EH (cell line): ENCODE measurements at places on chromosomes 3 and 15.

DNA sequence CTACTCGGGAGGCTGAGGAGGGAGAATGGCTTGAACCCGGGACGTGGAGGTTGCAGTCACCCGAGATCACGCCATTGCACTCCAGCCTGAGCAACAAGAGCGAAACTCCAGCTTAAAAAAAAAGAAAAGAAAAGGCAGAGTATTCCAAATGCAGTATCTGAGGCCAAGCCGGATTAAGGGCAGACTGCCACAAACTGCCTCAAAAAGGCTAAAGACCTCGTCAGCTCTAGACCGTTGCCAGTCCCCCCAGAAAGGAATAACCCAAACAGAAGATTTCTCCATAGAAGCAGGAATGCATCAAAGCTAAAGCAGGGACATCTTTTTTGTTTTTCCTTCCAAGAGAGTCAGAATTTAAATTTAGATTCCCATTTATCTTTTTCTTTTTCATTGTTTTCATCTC is 72.9 kb downstream of the TM4SF4 start:
- no peak for DNase-seq

- peak; percentile 67 for DNase-seq
Observed at GRCh38 chr15:68055224-68055705, 1.1 kb downstream of the PIAS1 start.

GRCh38 chr15:70289191-70289955 is 191.7 kb upstream of the TLE3 start:
- DNase-seq: peak; percentile 77

- DNase-seq: no peak
Observed at GRCh38 chr3:192827863-192828594, 89.6 kb downstream of the MB21D2 start.

GRCh38 chr3:129603561-129603942 is 2.9 kb downstream of the PLXND1 start:
- DNase-seq: peak; percentile 48

GRCh38 chr3:61417352-61417751 is 144.0 kb upstream of the PTPRG start:
- DNase-seq: peak; percentile 12

DNA sequence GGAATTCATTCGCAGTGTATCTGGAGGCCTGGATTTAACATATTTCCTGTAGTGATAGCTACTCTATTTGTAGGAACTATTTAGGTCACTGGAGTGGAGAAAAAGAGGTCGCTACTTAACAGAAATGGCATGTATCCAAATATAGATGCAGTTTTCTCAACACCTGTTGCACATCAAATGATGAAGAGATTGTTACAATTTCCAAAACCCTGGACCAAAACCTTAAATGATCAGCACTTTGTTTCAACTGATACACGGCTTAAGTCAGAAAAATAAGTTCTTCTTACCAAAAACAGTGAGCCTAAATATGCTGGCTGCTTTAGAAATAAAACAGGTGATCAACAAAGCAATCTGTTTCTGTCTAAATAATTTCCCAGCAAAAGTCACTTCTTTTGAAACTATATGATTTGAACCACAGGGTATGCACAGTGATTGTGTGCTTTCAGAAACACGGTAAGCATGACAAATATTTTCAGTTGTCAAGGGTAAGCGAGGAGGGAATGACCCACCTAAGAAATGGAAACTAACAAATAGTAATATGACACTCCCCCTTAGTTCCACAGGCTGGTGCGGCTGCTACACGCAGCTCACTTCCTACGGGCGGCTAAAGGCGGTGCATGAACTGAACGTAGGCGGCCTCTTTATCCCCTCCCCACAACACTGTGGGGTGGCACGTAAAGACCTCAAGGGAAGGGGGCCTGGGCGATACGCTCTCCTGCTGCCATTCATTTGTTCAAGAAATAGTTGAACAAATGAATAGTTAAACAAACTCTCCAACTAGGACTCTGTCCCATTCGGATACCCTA is 1.1 kb downstream of the EHD4 start:
- peak; percentile 71 for DNase-seq

DNA sequence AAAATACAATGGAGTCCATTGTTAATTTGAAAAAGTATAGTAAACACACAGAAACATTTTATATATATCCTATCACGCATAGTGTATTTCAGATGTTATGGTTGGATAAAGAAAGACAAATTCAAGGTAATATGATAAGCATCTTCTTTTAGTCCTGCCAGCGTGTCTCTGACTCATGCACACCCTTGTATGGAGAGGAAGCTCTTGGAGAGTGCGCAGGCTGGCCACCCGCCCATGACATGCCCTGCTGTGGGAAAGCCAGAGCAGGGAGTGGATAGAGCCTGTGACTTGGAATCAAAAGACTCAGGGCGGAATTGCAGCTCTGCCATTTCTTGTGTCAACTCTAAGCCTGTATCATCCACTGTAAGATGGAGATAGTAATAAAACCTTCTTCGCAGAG is 23.0 kb upstream of the COPG1 start:
- DNase-seq: peak; percentile 97

DNA sequence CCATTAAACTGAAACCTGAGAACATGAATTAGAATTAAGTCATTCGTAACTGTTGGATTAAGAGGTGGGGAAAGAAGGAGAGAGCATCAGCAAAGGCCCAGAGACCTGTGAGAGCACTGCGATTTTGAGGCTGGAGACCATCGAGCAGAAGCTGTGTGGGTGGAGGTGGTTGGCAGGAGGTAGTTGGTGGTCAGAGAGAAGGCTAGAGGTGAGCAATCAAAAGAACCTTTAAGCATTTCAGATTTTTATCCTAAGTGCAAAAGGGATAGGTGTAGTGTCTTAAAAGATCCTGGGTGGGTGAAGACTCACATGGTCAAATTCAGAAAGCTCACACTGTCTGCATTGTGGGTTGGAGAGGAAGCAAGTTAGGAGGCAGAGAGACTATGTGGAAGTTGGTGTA is 65.1 kb upstream of the TEX264 start:
- DNase-seq: no peak

DNA sequence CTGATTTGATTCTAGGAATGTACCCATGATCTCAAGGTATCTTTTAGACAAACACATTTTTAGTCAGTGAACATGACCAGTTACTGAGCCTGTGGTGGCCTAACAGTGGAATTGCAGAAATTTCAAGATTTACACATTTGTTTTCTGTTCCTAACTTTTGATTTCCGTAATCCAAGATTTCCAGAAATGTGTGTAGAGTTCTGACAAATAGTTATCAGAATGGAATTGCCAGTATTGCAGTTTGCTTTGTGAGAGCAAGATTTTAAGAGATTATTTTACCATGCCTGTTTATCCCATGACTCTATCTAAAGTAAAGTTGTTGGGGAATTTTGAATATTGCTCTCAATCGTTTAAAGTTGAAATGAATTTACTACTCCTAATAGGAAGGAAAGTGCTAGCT is 11.7 kb upstream of the UTS2B start:
- peak; percentile 30 for DNase-seq

DNA sequence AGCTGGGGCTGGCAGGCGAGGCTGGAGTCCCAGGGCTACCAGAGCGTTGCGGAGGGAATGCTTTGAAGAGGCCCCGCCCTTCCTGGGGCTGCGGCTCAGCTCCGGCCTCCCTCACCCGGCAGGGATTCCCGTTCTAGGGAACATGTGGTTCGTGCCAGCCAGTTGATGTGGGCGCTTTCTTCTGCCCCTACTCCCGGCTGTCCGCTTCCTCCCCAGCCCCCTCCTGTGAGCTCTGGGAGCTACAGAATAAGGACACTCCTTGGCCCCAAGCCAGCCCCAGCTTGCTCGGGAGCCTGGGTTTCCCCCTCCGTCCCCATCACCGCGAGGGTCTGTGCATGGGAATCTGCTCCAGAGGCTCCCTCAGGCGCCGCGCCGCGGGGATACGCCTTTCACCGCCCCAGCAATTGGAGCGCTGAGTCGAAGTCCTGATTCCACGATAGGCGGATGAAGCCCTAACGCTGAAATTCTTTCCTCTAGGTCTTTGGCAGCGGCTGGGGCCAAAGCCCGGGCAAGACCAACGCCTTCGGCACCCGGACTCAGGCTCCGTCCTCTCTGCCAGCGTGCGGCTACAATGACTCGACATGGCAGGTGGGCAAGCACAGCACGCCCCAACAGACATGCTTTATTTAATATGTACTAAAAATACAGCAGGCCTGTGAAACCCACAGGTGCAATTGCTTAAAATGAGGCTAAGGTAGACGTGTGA is 69.5 kb downstream of the KLF15 start:
- DNase-seq: peak; percentile 69

DNA sequence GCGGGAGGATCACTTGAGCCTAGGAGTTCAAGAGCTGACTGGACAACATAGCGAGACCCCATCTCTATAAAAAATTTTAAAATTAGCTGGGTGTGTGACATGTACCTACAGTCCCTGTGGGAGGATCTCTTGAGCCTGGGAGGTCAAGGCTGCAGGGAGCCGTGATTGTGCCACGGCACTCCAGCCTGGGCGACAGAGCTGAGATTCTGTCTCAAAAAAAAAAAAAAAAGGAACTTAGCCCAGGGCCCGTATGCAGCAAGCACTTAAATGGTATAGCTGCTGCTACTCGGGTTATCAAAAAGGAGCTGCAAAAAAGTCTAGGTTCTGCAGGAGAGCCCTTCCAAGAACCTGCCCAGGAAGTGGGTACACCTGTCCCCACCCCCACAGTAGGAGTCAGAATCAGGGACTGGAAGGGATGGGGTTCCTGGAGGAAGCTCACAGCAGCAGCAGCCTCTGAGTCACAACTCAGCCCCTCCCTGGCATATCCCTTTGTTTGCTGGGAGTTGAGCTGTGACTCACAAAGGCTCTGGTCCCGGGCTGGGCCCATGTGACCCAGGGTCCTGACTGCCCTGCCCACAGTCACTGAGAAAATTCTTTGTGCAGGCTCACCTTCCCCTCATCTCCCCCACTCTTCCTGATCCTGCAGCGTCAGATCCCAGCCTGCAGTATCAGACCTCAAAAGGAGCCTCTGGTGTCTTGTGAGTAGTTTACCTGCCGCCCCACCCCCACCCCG is at the start of gene SPATA12:
TSS of gene SPATA12 (plus strand) at position 576 of the 733 bp plus-strand sequence. CDS start 13,031 bp downstream, outside the sequence.
- peak; percentile 68 for DNase-seq

DNA sequence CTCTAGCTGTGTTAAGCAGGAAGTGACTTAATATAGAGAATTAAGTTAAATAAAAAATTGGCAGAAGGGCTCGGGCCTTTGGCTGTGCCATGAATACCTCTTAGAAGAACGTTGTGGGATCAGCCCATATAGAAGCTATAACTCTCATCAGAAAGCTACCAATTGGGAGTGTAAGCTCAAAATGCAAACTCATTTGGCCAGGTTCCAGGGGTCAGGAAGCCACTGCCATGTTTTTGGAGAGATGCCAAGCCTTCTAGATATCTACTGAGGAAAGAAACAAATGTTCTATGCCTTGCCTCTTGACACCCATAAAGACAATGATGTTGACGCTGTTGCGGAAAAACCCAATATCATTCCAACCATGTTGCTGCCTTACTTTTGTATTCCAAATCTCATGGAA is 475.2 kb upstream of the TGFBR2 start:
- no peak for DNase-seq

- no peak for DNase-seq
Observed at GRCh38 chr3:56787784-56788256, 13.9 kb downstream of the ARHGEF3 start.

DNA sequence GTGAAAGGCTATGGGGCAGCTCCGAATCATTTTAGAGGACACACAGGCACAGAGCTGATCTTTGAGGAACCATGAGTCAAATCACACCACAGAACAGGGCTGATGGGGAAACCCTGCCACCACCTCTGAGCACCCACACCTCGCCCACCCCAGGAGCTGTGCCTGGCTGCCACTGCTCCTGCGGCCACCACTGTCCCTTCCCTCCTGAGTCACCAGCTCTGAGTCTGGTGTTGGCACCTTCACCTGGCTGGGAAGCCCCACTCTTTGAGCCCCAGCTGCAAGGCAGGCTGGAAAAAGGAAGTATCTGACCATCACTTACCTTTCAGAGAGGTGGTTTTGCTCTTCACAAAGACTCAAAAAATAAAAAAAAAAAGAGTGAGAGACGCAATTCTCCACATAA is 63.6 kb upstream of the MEF2A start:
- no peak for DNase-seq

- DNase-seq: no peak
Observed at GRCh38 chr3:128813097-128813496, 66.3 kb upstream of the ACAD9 start.

DNA sequence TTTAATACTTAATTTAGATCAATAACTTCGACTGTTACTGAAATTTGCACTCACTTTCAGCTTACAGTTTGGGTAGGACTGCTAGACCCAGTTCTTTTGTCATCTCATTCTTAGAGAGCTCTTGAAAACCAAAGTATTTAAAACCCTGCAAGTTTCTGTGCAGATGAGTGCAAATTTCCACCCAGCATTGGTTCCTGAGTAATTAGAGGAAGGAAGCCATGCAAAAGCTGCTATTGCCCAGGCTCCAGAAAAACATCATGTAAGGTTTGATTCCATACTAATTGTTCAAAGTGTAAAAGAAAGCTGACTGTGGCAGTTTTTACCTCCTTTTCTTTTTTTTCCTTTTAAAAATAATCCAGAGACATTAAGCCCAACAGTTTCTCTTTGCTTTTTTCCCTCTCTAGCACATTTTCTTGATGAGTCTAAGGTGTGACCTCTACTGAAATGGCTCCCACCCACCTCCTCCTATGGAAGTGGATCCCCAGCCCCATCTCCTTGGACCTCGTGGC is 30.3 kb downstream of the ABHD2 start:
- no peak for DNase-seq

GRCh38 chr15:77632534-77633133 is at the start of gene LINGO1:
TSS of gene LINGO1 (minus strand) at chr15:77632912. CDS start at chr15:77632315, 597 bp downstream.
- no peak for DNase-seq

GRCh38 chr3:193711166-193711485 is 118.1 kb downstream of the OPA1 start:
- no peak for DNase-seq

GRCh38 chr3:45545476-45545875 is 49.1 kb upstream of the LIMD1 start:
- peak; percentile 73 for DNase-seq

- no peak for DNase-seq
Observed at GRCh38 chr15:97077975-97078374, 747.5 kb downstream of the NR2F2 start.

DNA sequence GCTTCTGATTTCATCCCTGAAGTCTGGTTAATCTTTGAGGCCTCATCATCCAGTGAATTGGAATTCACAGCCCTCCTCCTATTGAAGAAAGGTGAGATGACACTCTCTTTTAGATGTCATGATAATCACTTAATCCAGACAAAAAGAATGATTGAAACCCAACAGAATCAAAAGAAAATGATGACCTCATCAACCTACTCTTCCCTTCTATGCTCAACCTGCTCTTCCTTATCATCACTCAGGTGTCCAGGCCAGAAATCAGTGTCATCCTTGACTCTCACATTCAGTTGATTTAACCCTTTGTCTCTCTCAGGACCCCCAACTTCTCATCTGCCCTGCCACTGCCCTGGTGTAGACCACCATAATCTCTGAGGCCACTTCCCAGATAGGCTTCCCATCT is 11.8 kb downstream of the PLA2G4E start:
- DNase-seq: no peak

GRCh38 chr3:50673931-50674330 is 796 bp upstream of the DOCK3 start:
- no peak for DNase-seq

DNA sequence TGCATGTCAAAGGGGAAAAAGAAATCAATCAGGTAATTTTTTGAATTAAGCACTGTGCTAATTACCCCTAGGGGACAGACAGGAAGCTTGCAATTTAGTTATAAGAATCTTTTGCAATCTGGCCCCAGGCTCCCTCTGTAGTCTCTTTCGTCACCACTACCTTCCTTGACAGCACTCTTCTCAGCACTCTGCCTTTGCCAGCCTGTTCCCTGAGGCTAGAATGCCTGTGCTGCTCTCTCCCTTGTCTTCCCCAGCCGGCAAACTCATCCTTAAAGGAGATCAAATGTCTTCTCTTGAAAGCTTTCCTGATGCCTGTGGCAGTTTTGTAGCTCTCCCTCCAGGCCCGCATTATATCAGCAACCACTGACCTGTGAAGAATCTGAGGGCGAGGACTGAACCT is 32.4 kb upstream of the PRTG start:
- DNase-seq: peak; percentile 79
